NCI-H510A (cell line): ENCODE measurements at places on chromosomes 2 and 18.
A peak's percentile ranks its signal among the peaks of the same experiment; 100 is the strongest.

GRCh38 chr2:119766944-119767343 lies 7.2 kb downstream of the PTPN4 start:
- DNase-seq, result no peak

GRCh38 chr18:31791817-31792579 lies 31.3 kb upstream of the SLC25A52 start:
- no peak for DNase-seq

- DNase-seq, result no peak
These were observed 607.4 kb downstream of the CBLN2 start for GRCh38 chr18:71936744-71937143.

DNA sequence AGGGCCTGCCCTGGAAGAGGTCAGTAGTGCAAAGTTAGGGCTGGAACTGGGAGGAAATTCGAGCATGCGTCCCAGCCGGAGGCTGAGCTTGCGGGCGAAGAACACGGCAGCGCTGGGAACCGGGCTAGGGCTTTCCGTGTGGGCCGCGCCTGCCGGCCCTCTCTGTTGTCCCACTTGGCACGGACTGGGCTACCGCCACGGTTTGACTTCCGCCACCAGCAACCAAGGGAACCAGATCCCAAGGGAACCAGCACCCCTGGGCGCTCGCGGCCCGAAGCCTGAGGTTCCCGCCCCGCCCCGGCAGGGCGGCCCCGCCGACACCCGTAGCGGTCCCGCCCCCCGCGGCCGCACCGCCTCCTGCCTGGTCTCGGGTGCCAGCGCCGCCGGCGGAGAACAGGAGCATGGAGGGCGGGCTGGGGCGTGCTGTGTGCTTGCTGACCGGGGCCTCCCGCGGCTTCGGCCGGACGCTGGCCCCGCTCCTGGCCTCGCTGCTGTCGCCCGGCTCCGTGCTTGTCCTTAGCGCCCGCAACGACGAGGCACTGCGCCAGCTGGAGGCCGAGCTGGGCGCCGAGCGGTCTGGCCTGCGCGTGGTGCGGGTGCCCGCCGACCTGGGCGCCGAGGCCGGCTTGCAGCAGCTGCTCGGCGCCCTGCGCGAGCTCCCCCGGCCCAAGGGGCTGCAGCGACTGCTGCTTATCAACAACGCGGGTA lies at the start of gene SPR:
Gene SPR, plus strand, starts transcription at position 377 of the 708 bp plus-strand sequence. Its CDS starts 25 bp downstream, at position 402.
- DNase-seq, result peak; percentile 86

DNA sequence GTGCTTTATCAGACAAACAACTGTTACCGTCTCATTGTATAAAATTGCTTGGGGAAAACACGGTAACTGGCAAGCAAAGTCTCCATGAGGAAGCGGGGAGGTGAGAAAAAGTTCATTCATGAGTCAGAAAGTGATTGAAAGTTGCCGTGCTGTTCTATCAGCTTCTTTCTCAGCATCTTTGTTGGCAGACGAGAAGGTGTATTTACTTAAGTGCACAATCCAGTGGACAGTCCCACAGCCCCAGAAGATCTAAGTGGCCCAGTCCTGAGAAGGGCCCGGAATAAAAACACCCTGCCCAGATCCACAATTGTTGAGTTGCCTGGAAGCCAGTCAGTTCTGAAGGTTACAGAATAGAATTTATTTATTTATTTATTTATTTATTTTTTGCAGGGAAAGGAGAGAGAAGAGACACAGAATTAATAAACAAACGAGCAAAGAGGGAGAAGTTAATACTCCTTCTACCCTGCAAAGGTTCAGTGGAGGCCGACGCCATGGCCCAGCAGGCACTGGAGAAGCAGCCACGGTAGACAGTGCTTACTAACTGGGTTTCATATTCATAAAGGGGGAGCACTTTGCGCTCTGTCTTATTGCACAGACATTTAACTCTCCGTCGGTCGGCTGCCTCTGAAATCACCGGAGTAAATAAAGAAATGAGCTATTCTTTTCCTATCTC lies 676.0 kb upstream of the SALL3 start:
- no peak for DNase-seq
